Amniotic stem cell (primary cell): ENCODE measurements at places on chromosomes 4 and X.

GRCh38 chr4:64146030-64146429, 263.2 kb downstream of the TECRL start:
- DNase-seq: no peak

GRCh38 chr4:56465599-56466295, 1.7 kb upstream of the SRP72 start:
- no peak for DNase-seq

GRCh38 chrX:153633048-153633447, 14.0 kb upstream of the DUSP9 start:
- DNase-seq: no peak

DNA sequence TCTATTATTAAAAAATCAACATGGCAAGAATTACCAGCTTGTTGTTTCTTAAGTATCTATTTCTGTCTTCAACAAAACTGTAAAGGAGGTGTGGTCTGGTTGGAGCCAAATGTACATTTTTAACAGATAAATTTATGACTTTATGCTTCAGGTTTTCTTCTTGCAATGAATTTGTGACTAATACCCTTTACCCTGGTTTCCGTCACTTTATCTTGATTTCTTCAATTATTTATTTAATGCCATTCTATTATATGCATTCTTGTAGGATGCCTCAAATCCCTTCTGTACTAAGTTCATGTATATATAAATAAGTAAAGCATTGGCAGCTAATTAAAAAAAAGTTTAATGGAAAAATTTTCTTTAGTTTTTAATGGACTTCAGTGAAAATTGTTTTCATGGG, 41.5 kb upstream of the ANXA3 start:
- DNase-seq: no peak

GRCh38 chr4:119040694-119041185, 94.9 kb upstream of the MYOZ2 start:
- peak; percentile 76 for DNase-seq

- no peak for DNase-seq
These were observed 144.1 kb upstream of the RBPJ start for GRCh38 chr4:26176598-26177149.

DNA sequence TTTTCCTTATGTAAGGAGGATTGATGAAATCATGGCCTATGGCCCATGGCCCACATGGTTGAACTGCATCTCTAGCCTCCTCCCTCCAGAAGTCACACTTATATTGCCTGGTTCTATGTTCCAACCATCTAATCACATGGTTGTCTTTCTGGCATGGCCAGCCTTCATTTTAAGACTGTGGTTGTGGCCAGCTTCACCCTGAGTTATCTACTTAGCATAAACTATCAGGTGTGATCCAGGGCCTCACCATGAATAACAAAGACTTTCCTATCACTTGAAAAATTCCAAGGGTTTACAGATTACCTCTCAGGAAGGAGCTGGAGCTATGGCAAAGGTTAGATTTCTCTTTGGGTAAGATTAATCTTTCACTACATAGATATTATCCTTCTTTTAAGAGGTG, 222.8 kb downstream of the SNCA start:
- DNase-seq: no peak

DNA sequence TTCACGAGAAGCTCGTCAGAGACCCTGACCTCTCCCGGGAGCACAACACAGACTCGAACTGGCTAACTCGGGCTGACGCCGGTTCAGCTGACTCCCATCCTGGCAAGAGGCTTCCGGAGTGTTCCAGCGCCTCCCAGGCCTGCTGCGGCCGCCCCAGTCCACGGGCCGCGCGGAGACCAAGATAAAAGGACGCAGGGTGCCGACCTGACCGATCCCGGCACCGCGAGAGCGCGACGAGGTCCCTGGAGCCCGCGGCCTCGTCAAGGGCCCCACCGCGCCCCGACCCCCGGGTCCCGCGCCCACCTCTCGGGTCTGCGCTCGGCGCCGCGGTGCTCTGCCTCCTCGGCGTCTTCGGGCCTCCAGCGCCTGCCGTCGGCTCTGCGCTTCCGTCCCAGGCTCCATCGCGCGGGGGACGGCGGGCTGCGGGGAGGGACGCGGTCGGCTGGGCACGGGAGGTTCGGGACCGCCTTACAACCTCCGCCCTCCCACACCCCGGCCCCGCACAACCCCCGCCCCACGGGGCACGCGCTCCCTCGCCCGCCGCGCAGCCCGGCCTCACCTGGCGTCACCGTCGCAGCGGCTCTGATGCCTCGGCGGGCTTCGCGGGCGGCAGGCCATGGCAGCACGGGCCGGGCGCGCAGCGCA, 426 bp downstream of the SLBP start:
- DNase-seq: peak; percentile 21

DNA sequence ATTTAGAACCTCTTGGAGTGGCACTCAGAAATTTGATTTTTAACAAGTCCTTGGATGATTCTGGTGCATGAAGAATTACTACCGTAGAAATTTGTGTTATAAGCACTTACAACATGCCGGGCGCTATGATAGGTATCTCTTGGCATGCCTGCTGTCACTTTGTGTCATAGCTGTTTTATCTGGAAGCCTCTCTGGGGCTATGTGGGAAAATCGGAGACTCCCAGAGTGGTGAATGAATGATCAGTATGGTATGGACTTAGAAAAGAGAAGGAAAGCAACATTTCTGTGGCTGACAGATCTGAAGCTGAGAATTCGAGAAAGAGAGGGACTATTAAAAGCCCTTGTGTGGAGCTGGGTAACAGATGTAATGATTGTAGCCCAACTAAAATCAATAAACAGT, 177.4 kb upstream of the MAMLD1 start:
- no peak for DNase-seq

DNA sequence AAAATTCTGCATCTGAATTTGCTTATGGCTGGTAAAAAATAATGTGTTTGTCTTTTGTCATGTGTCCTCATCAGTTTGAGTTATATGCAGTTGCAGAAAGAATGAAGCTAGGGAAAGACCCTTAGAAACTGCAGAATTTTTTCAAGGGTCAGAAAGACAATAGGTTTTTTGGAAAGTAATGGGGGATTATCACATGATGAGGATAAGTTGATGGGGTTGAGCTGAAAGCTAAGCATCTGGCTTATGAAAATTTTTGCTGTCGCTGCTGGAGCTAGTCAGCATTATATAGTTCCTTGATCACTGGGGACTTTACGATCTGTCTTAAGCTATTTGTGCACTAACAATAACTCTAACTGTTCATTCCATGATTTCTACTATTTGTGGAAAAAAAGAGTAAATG, 331.7 kb downstream of the PPARGC1A start:
- DNase-seq: no peak

DNA sequence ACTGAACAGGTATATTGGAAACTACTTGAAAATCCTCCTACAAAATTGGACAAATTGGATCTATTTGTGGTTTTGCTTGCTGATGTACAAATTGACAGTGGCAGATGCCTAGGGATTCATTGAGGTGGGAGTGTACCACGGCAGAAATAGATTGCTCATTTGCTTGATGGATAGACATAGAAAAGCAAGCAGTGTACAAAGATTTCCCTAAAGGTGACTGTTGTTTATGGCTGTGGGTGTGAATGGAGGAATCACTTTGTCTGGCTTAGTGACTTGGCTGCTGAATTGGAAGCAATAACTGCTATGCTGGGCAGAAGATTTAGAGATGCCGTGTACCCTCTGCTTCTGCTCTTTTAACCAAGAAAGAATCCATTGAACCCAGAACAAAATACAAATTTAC, 191.0 kb upstream of the GRID2 start:
- no peak for DNase-seq

GRCh38 chr4:122865425-122865824, 38.8 kb downstream of the FGF2 start:
- no peak for DNase-seq

GRCh38 chrX:31266203-31267076, 194.6 kb upstream of the FTHL17 start:
- no peak for DNase-seq

- DNase-seq: no peak
These were observed 227.1 kb upstream of the JADE1 start for GRCh38 chr4:128582427-128582870.

DNA sequence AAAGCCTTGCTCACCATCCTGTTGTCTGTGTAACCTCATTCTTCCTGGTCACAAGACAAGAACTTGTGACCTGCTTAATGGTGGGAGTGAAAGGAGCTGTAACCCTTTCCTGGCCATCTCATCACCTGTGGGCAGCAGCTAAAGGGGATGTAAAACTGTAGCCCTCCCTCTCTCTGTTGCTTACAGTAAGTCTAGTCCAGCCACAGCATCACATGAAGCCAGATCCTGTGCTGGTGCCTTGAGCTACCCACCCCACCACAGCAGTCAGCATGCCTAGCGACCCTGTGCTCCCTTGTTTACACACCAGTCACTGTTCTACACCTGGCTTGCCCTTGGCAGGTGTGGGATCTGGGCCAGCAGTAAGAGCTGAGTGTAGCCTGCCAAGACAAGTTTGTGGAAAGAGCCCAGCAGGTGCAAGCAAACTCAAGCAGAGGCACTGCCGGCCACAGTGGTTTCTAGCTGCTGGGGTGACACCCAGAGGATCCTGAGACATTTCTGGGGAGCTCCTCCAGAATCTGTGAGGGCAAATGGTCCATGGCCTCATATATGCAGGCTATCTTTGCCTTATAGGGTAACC, 41.0 kb downstream of the UGT2B28 start:
- no peak for DNase-seq

DNA sequence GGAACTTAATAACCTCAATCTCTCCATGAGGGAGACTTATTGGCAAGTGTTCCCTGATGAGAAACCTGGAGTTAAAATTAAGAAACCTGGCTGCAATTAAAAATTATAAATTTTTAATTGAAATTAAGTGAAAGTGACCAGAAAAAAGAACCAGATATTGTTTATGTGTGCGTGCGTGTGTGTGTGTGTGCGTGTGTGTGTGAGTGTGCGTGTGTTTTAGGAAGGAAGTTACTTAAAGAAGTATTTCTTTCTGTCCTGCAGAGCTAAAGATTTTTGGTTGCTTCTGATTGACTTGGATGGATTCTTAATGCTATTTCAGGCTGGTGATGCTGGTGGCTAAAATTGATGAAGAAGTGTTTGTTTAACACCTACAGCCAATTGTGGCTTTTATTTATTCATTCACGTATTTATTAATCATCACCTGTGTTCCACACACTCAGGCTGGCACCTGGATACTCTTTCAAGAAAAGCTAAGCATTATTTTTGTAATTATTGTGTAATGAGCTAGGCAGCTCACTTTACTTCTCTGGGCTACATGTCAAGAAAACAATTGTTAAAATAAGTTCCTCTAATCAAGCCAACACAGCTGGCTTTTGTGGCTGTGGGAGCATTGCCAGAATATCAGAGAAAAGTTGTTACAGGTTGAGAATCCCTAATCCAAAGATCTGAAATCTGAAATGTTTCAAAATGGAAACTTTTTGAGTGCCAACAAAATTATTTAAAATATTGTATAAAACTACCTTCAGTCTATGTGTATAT, 68.5 kb downstream of the CEP44 start:
- no peak for DNase-seq

DNA sequence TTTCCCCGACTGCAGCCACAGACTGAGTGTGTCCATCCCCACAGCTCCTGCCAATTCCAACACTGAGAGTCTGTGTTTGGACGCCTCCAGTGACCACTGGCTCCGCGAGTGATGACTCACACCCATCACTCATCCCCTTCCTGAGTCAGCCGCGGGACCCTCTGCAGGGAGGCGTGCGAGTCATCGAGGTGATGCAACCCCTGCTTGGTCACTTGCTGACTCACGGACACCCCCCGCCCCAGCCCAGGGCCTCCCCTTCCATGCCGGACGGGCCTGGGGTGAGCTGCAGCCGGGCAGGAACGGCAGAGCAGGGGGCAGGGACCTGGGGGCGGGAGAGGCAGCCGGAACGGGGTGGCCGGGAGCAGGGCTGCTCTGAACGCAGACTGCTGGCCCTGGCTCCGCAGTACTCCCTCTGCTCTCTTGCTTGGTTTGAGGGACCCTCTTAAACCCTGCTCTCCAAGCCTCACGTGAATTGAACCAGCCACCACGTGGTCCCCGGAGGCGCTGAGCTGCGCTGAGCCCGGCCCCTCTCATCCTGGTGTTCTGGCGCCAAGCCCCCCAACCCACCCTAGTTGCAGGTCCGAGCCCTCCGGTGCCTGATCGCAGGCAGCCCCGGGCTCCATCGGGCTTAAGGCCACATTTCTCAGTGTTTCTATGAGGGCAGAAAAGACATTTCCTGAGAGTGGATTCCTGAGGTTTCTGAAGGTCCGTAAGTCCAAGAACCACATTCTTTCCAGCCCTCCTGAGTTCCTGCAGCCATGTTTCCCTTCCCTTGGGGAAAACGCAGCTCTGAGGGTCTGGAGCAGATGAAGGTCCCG, 32.4 kb downstream of the FGFRL1 start:
- peak; percentile 95 for DNase-seq

DNA sequence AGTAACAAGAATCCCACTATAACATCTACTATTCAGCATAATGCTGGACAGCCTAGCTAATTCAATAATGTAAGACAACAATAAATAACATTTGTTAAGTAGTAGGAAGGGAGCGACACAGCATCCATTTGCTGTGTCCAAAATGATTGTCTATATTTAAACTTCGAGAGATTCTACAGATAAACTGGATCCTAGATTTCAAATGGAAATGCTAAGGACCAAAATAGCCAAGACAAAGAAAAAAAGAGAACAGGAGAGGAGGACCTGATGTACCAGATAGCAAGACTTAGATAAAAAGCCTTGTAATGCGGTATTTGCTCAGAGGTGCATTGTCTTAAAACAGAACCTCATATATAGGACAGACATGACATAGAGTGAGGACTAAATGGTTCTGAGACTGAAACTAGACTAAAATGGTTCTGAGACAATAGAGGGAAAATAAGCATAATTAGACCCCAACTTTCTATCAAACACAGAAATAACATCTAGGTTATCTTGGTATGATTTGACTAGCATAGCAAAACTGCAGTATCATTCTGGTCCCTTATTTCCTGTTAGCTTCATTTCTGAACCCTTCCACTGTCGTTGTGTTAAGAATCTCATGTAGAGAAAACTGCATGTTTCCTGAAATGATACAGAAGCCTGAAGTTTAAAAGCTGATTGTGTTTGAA, 3.8 kb downstream of the HPGDS start:
- DNase-seq: no peak

DNA sequence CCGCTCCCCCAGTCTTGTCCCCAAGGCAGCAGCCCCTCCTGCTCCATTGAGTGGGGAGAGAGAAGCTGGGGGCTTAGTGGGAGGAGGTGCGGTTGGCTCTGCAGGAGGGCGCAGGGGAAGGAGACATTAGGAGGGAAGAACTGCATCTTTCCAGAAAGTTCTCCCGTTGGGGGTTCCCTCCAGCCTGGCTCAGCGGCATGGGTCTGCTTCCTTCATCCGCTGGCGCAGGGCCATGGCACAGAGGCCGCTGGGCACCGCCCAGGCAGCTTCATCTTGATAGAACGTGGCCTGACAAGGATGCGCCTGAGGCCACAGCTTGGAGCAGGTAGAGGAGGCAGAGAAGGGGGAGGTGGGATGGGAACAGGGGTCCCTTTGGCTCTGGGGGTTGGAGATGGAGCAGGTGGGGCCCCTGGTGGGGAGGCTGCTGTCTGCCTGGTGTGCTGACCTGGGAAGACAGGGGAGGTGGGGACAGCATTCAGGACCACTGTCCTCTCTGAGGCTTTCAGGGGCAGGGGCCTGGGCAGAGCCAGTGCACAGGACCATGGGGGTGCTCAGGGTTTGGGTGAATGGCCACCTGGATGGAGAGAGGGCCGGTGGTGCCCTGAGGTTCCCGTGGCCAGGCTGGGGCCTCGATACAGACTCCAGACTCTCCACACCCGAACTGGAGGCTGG, 12.1 kb downstream of the DOK7 start:
- no peak for DNase-seq
